ENCODE measurements at places on chromosomes 12 and 14.

GRCh38 chr14:92362781-92363235 lies 39.8 kb downstream of the SLC24A4 start:
- no peak for DNase-seq

GRCh38 chr14:68815298-68816182 lies 22.7 kb upstream of the ZFP36L1 start:
- DNase-seq: no peak

- no peak for DNase-seq
Observed at GRCh38 chr12:51386351-51386750, 4.9 kb downstream of the GALNT6 start.

DNA sequence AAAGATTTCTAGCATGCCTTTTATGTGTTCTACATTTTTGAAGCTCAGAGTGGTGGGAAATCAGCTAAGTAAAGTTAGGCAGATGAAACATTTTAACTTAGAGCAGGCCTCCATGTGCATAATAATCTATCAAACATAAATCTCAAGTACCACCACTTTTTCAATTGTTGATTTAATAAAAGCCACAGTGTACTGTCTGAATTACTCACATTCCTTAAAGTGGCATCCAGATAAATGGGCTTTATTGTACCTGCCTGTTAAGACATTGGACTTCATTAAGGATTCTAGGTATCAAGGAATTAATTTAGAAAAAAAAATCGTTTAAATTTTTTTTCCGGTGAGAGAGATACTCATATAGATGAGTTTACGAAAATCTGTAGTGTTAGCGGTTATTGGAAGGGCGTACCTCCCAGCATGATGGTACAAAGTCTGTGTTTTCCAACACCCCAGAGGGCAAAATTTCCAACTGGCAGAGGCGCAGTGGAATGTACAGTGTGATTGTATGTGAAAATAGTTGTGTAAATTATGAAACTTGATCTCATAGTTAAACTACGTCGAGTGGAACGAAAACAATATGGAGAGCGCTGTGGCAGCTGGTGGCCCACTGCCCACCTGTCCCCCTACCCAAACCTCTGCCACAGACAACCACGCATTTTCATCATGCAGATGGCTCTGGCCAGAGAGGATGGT lies 25.0 kb downstream of the ELK3 start:
- no peak for DNase-seq

GRCh38 chr14:92783813-92784431 lies 10.2 kb upstream of the GOLGA5 start:
- DNase-seq: no peak

DNA sequence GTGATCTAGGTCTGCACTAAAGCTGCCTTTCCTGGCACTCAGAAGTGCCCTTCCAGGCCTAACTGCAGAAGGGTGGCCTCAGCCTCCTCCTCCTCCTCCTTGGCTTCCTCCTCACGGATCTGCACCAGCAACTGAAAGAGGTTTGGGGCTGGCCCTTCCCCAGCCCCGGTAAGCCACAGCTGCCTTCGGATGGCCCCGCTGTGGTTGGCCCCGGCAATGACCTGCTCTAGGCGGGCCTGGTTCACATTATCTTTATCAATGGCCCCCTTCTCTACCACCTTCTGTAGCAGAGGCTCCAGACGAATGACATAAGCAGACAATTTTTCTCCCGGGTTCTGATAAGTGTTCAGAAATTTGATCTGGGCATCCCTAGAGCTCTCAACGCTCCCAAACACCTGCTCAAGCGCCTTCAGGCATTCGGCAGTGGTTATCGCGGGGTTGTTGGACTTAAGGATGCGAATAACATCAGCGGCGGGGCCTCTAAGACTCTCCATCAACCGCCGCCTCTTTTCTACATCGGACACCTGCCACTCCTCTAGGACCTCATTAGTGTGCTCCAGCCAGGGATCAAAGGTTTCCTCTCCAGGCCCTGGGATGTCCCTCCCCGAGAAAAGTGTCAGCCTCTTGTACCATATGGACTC lies 1.5 kb downstream of the PNMA1 start:
- peak; percentile 68 for DNase-seq

Data from activated T-cell treated with anti-CD3 and anti-CD28 coated beads, Interleukin-2, amount 50 U/mL, for 48 hours (primary cell).